ENCODE measurements at places on chromosomes 7 and 10. TPM values are rescaled to one million over a fixed set of nuclear protein-coding genes. Genes with fewer than 3 reads are reported as not detected.

The TDRD1 gene
- total RNA-seq: 1.4 TPM

The HEPACAM2 gene
- total RNA-seq: not detected

The NFE2L3 gene
- 9.4 TPM for total RNA-seq

The CCDC3 gene
- 0.96 TPM for total RNA-seq

The TAS2R4 gene
- total RNA-seq: 0.96 TPM

Data from tracheal epithelial cell (primary cell).